ENCODE measurements at places on chromosomes 3 and 15.
A peak's percentile ranks its signal among the peaks of the same experiment; 100 is the strongest.

GRCh38 chr3:111745786-111746185, 113.3 kb upstream of the PHLDB2 start:
- DNase-seq: no peak

- DNase-seq: no peak
These were observed 25.8 kb downstream of the FAM98B start for GRCh38 chr15:38479756-38480155.

GRCh38 chr3:123778991-123779622, 105.0 kb downstream of the MYLK start:
- DNase-seq: peak; percentile 41

GRCh38 chr3:172643506-172644179, 67.2 kb downstream of the NCEH1 start:
- DNase-seq: no peak

DNA sequence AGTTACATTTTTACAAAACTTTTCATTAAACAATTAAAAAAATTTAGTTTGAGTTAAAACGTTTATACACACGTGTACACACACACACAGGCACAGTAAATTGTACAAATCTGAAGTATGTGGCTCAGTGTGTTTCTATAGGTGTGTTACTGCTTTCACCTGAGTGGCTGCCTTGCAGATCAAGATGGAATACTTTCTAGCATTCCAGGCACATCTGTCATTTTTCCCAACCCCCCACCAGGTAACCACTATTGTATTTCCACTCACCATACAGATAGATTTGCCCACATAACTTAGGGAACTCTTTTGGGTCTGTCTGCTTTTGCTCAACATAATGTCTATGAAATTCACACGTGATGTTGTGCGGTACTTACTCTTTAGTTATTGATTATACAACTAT, 141.1 kb downstream of the PTPRG start:
- no peak for DNase-seq

DNA sequence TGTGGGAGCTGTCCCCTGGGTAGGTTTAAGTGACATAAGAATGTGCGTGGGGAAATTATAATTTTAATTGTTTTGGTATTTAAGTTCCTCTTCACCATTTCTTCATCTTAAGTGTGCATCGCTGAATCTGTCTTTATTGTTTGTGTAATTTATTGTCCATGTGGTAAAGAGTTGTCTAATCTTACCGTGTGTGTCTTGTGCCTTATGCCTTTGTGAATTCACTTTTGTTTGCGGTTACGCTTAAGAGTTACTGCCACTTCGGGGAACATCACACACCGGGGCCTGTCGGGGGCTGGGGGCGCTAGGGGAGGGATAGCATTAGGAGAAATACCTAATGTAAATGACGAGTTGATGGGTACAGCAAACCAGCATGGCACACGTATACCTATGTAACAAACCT, 767 bp downstream of the WDR48 start:
- no peak for DNase-seq

GRCh38 chr15:36841193-36841592, 259.2 kb downstream of the MEIS2 start:
- no peak for DNase-seq

DNA sequence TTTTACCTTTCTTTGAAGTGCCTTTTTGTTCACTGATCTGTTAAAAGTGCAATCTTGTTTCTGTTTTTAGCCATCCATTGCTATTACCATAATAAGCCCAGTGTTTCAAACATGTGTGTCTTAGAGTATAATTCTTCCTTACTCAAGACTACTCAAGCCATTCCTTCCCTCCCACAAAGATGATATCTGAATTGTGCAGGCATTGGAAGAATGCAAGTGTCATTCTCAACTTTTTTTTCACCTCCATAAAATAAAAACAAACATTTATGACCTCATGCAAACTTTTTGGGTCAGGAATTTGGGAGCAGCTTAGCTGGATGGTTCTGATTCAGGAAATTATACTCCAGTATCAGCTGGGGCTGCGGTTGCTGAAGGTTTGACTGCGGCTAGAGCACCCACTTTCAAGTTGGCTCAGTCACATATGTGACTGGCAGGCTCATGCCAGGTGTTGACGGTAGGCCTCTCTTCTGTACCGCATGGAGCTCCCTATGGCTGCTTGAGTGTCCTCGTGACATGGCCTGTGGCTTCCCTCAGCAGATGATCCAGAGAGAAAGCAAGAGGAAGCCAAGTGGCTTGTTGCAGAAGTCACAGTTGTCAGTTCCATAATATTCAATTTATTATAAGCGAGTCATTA, 490.8 kb downstream of the CNTN4 start:
- no peak for DNase-seq

DNA sequence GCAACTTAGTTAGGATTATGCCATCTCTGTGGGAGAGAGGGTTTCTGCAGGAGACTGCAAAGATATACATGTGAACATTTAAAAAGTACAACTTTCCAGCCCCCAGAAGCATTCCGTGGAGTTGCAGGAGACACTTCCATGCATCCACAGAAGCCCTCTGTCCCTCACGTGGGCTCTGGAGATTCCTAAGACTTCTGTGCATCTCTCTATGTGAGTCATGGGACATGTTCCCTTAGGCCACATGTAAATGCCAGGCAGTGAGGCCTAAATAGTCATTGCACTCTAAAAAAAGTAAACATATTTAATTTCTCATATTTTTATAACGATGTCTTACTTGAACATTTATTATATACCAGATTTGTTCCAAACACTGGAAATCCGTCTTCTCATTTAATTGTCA, 126.5 kb upstream of the ROPN1 start:
- peak; percentile 45 for DNase-seq

GRCh38 chr3:30231277-30232141, 374.9 kb upstream of the TGFBR2 start:
- peak; percentile 64 for DNase-seq

GRCh38 chr3:130963878-130964277, 62.7 kb downstream of the ASTE1 start:
- peak; percentile 85 for DNase-seq

DNA sequence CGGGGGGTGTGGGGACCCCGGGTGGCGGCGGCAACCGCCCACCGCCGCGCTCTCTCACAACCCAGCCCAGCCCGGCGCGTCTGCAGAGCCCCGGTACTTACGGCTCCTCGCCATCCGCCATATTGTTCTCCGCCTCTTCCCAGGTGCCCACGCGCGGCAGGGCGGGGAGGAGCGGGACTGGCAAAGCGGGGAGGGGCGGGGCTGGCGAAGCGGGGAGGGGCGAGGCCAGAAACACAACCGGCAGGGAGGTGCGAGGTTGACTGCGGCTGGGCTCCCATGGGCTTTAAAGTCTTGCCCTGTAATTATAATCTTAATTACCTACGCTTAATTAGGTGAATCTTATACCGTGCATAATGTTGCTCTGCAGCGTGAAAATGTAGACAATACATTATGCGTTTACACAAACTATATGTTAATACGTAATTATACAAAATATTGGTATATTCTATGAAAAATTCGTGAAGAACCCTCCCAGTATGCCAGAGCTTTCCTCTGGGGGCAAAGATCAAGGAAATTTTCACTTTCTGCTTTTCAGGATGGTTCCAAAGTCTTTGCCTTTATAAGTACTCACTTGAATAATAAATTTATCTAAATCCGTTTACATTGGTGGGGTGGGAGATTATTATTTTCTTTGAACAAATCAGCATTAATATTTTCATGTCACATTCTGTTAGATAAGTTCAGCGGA, at the start of gene UBA3:
Gene UBA3 (minus strand): TSS at position 133 of the 688 bp plus-strand sequence. CDS start 12 bp downstream, at position 121.
- peak; percentile 84 for DNase-seq

DNA sequence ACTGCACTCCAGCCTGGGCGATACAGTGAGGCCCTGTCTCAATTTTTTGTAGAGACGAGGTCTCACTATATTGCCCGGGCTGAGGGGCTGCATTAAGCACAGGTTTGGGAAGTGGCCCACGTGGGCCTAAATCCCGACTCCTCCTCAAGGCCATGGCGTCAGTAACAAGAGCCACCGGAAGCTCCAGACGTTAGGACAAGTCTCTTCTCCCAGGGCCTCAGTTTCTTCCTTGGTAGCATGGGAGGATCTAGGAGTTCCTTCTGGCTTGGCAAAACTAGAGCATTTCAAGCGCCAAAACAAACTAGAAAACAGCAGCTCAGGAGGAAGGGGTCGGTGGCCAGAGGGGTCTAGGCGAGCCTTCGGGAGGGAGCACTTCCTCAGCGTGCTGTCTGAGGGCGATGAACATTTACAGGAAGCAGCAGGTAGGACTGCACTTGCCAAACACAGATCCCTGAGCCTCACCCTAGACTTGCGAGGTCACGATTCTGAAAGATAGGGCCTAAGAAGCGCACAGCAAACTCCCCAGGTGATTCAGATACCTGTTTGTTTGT, 536 bp downstream of the SNAPC5 start:
- DNase-seq: no peak

DNA sequence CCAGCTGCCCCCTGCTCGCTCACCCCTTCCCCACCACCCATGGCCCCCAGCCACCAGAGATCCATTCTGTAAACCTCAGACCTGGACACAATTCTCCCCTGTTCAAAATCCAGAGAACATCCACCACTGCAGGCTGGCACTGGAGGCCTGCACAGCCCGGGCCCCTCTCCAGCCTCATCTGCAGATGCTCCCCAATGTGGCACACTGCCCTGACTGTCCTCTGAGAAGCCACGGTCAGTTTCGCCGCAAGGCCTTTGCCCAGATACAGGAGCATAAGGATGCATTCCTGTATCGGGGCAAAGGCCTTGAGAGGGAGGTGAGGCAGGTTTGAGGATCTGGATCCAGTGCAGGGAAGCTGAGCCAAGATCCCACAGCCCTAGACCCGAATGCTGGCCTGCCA, 175.4 kb upstream of the LINGO1 start:
- DNase-seq: no peak

DNA sequence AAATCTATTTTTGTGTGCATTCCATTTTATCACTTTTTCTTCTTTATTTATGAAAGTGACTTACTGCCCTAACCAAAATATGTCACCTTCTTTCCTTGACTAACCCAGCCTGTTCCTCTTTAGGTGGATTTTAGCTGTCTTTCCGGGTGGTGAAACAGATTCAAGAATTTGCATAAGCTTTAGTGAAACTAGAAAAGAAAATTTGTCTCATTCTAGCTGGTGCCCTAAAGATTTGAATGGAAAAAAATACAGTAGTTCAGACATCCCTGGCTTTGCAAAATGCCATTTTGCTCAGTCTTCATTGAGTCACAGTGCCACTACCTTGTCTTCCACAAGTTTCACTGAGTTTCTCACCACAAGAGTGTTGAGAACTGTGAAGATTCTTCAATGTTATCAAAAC, 28.2 kb upstream of the CCDC50 start:
- no peak for DNase-seq

GRCh38 chr15:101244889-101245668, 6.8 kb downstream of the CHSY1 start:
- no peak for DNase-seq

DNA sequence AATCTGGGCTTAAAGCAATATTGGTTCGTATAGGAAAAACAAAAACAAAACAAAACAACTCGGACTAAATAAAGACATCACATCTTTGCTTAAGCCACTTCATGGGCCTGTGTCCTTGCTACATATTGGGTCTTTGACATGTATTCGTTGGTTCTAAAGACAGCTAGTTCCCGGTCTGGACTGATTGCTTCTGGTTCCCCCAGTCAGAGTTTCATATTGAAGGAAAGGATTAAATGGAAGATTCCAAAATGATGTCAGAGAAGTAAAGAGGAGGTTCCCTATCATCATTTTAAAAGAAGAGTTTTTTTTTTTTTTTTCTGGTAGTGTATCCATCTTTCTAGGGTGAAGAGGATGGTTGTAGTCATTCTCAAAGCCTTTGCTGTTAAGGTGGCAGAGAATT, 2.3 kb downstream of the OXSR1 start:
- DNase-seq: no peak

- DNase-seq: no peak
These were observed 31.6 kb downstream of the NKIRAS1 start for GRCh38 chr3:23885210-23885609.

DNA sequence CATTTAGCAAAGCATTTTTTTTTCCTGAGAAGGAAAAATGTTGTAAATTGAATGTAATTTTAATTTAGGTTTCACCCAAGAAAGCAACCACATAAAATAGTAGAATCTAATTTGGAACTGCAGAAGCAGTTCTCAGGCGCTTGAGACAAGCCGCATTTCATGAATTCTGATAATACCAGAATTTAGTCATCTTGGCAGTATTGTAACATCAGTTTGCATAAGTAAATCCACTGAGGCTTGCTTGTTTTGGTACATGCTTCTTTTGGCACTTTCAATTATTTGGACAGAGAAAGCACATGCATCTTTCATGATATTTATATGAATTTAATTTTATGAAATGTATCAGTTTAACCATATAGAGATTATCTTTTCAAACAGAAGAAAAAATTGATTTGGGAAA, 389.7 kb upstream of the ROBO1 start:
- no peak for DNase-seq

GRCh38 chr3:139534992-139535879, 4.3 kb downstream of the RBP1 start:
- DNase-seq: peak; percentile 78

- DNase-seq: no peak
These were observed 155.5 kb upstream of the TNIK start for GRCh38 chr3:171615686-171616085.

DNA sequence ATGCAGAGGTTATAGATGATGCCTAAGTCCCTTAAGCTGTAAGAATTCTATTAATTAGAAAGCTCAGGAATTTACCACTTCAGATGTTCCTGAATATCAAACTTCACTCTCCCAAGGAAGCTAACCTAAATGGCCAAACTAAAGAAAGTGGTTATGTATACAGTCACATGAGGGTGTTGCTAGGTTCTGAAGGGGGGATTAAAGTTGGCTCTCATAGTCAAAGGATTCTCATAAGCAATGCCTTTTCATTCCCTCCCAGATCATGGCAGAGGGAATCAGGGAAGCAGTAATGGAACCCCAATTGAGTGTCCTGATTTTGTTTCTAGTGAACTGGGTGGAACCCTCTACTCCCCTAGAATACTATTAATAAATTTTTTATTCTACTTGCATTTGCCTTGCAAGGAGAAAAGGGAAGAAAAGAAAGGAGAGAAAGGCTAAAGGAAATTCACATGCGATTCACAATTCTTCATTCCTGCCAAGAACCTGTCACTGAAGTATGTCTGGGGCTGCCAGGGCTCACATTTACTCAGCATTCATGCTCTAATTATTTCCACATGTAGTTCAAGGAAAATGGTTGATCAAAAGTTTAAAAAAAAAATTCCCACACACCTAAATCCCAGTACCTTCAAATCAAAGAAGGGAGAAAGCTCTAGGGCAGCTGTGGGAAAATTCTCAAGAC, 25.1 kb downstream of the FSTL1 start:
- DNase-seq: peak; percentile 98

- DNase-seq: no peak
These were observed 70.7 kb downstream of the IQSEC1 start for GRCh38 chr3:13002398-13003124.

- DNase-seq: no peak
These were observed 66.5 kb upstream of the RNU6-1 start for GRCh38 chr15:67906382-67906781.

DNA sequence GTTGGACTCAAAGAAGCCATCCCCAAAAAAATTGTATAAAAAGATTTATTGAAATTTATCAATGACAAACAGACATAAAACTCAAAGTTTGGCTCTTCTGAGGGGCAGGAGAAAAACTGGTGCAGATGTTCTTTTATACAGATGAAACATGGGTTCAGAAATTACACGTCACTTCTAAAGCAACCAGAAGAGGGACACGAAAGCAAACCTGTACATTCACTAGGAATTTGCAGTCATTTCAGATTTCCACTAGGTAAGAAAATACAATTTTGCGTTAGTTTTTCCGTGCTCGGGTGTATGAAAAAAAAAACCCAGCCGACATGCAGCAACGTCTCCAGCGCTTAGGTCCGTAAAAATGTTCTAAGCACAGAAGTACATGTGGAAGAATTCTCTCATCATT, 41.8 kb downstream of the ANP32A start:
- DNase-seq: no peak

- peak; percentile 95 for DNase-seq
These were observed 14.8 kb upstream of the LDHAL6B start for GRCh38 chr15:59191855-59192237.

Measured in fibroblast of upper back skin (primary cell).